ENCODE measurements at places on chromosomes 12 and 14. TPM values are rescaled to one million over a fixed set of nuclear protein-coding genes. Genes with fewer than 3 reads are reported as not detected.

LALBA gene
- total RNA-seq = not detected

- H3K36me3 ChIP-seq = peaks cover 4% of the 10 kb centered on the region
- H3K27ac ChIP-seq = peak overlapping the region; percentile 88
- H3K4me1 ChIP-seq = peaks cover 78% of the 10 kb centered on the region
Observed at GRCh38 chr14:59362513-59362912, 102.7 kb downstream of the GPR135 start.

- no peak overlapping the region for H3K27ac ChIP-seq
- no peak overlapping the region for H3K4me3 ChIP-seq
- H3K4me1 ChIP-seq = no peaks in the 10 kb centered on the region
- peaks cover 42% of the 10 kb centered on the region for H3K27me3 ChIP-seq
- H3K36me3 ChIP-seq = no peaks in the 10 kb centered on the region
- peak; percentile 19 for DNase-seq
Observed at GRCh38 chr14:92880851-92881250, 42.1 kb upstream of the CHGA start.

GRCh38 chr12:10853776-10854175 lies 4.5 kb upstream of the PRR4 start:
- no peaks in the 10 kb centered on the region for H3K4me1 ChIP-seq
- no peak for DNase-seq
- no peak overlapping the region for H3K4me3 ChIP-seq
- H3K36me3 ChIP-seq = peaks cover 36% of the 10 kb centered on the region
- peaks cover 1% of the 10 kb centered on the region for H3K27me3 ChIP-seq
- no peak overlapping the region for H3K27ac ChIP-seq

- H3K36me3 ChIP-seq = peaks cover 7% of the 10 kb centered on the region
- H3K4me1 ChIP-seq = peaks cover 62% of the 10 kb centered on the region
- no peaks in the 10 kb centered on the region for H3K27me3 ChIP-seq
- no peak overlapping the region for H3K4me3 ChIP-seq
- no peak overlapping the region for H3K27ac ChIP-seq
Observed at GRCh38 chr12:98639491-98639890, 5.1 kb downstream of the IKBIP start.

DNA sequence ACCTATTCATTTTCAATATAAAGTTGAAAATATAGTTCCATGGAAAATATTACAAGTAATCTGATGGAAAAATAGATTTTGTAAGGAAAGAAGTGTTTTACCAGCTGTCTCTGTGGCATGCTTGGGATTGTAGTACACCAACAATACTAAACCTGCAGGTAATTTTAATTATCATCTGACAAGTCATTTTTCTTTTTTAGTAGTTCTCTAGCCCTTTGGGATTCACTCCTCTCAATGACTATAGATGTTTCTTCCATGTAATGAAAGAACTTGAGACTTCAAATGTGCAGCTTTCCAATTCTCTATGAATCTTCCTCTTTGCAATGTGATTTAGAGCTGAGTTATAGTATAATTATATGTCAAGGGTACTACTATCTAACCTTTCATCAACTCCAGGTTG lies 14.7 kb upstream of the LIN7A start:
- no peak overlapping the region for H3K27ac ChIP-seq
- no peak for DNase-seq
- no peak overlapping the region for H3K4me3 ChIP-seq
- no peaks in the 10 kb centered on the region for H3K36me3 ChIP-seq
- H3K4me1 ChIP-seq = no peaks in the 10 kb centered on the region

RNASE4 gene
- total RNA-seq = 4.8 TPM

DNA sequence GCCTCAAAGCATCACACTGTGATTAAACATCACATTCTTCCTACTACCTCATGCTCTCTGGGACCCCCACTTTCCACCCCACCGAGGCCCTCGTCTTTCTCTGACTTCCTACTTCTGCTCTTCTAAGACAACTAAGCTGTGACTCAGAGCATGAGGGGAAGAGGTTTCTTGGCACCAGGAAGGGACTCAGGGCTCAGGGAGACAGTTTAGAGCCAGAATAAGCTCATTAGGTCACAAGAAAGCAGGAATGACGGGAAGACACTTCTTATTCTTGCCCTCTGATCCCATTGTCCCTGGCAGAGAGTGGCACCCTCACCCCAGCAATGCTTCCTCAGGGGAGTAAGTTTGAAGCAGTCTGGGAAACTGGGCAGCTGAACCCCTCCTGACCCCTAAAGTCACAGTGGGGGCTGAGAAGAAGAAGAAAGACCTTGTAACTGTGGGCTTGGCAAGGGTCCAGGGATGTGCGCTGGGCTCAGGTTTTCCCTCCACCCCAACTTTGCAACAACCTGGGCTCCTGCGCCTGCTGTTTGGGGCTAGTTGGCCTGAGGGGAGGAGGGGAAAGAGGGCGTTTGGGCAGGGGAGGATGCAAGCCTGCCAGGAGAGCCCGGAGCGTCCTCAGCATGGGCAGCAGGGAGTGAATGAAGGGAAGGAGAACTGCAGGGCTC lies 64.6 kb upstream of the ACTN1 start:
- peak; percentile 60 for DNase-seq
- H3K4me3 ChIP-seq = peak overlapping the region; percentile 20
- H3K36me3 ChIP-seq = no peaks in the 10 kb centered on the region

GRCh38 chr14:75283833-75284563 lies 5.4 kb downstream of the FOS start:
- peak overlapping the region; percentile 86 for H3K27ac ChIP-seq
- peak; percentile 74 for DNase-seq
- H3K27me3 ChIP-seq = peaks cover 84% of the 10 kb centered on the region

KLRD1 gene
- 0.57 TPM for total RNA-seq

- no peak overlapping the region for H3K4me3 ChIP-seq
- peaks cover 2% of the 10 kb centered on the region for H3K27me3 ChIP-seq
- no peak for DNase-seq
- H3K36me3 ChIP-seq = no peaks in the 10 kb centered on the region
- H3K27ac ChIP-seq = no peak overlapping the region
Observed at GRCh38 chr12:115051378-115051777, 367.4 kb upstream of the TBX3 start.

DNA sequence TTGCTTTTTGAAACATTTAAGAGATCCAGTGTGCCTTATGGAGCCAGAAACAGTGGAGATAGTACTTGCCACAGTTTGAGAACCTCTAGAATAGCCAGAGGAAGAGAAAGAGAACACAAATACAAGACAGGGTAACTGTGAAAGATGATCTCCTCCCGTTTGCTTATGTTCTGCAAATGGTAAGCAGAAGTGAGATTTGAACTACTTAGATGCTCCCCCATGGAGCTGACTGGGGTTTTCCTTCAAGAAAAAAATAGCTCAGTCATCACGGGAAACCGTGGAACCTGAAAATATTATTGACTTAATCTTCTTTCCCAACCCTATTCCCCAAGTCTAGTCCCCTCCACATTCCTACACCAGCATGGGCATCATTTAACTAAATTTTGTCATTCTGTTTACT lies 87.1 kb downstream of the KIF21A start:
- no peak overlapping the region for H3K4me3 ChIP-seq
- no peak for DNase-seq
- no peak overlapping the region for H3K27ac ChIP-seq
- H3K27me3 ChIP-seq = no peaks in the 10 kb centered on the region
- no peaks in the 10 kb centered on the region for H3K4me1 ChIP-seq
- no peaks in the 10 kb centered on the region for H3K36me3 ChIP-seq

GRCh38 chr14:104656014-104656714 lies 33.3 kb upstream of the INF2 start:
- H3K36me3 ChIP-seq = peaks cover 17% of the 10 kb centered on the region
- no peaks in the 10 kb centered on the region for H3K4me1 ChIP-seq

CNIH1 gene
- total RNA-seq = 185 TPM

NXPH4 gene
- 5.0 TPM for total RNA-seq

All from HFFc6 (cell line).